Fibroblast of villous mesenchyme (primary cell): ENCODE measurements at places on chromosomes 6 and 20. TPM values are rescaled to one million over a fixed set of nuclear protein-coding genes. Genes with fewer than 3 reads are reported as not detected.
A peak's percentile ranks its signal among the peaks of the same experiment; 100 is the strongest.

The TREM2 gene
- total RNA-seq: not detected in 2 replicates

DNA sequence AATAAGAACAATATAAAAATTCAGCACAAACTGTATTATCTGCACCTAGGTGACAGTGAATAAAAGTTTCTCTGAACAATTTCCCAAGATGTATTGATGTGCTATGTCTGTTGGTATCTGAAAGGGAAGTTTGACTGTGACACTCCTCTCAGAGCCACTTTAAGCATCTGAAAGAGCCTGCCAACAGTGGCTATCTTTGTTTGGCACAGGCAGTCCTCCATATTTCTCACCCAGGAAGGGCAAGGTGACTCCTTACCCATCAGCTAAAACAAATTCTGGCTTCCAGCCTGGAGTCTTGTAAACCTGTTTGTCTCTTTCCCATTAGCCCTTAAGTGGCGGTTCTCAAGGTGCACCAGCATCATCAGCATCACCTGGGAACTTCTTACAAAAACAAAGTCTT lies 122.4 kb upstream of the VGLL2 start:
- DNase-seq: no peak

GRCh38 chr6:77986380-77987034 lies 333.7 kb downstream of the MEI4 start:
- DNase-seq: no peak

The GCM1 gene
- not detected in 2 replicates for total RNA-seq

- no peak for DNase-seq
Observed at GRCh38 chr6:139030228-139030963, 1.9 kb downstream of the ABRACL start.

- peak; percentile 66 for DNase-seq
Observed at GRCh38 chr6:112946051-112946450, 598.9 kb downstream of the RFPL4B start.

GRCh38 chr6:75850026-75850833 lies 101.2 kb downstream of the MYO6 start:
- DNase-seq: peak; percentile 12

DNA sequence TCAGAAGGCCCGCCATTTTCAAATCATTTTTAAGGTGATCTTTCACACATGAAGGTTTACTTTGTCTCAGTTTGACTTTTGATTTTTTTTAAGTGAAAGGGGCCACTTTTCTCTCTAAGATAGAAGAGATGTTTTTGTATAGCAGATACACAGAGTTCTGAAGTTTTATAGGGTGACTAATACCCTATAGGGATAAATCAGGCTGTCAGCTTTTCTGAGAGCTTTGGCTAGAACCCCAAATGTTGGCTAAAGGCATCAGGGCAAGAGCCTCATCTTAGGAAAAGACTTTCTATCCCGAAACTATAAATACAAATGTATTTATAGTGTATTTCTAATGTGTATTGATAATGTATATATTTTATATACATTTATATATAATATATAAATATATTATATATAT lies 181.4 kb downstream of the TBX18 start:
- peak; percentile 70 for DNase-seq

- no peak for DNase-seq
Observed at GRCh38 chr6:72524011-72524645, 97.7 kb upstream of the KCNQ5 start.

GRCh38 chr6:35048031-35048613 lies 93.0 kb downstream of the TCP11 start:
- DNase-seq: no peak

DNA sequence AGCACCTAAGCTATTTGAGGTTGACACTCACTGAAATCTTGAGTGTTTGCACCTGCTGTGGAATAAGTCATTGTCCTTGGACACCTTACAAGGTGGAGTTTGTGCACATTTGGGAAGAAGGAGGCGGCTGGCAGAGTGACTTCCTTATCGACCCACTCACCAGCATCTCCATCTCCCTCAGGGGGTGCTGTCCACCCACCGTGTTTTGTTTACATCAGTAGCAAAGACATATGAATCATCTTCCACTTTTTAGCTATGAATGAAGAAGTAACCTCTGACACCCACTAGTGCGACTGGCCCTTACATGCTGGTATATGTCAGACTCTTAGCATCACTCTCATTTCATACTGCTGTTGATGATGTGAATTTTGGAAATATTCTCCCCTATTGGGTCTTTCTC lies 119.5 kb upstream of the SGK1 start:
- DNase-seq: peak; percentile 48

- DNase-seq: no peak
Observed at GRCh38 chr20:39879296-39879695, 809.7 kb downstream of the MAFB start.

The IYD gene
- not detected in 2 replicates for total RNA-seq

DNA sequence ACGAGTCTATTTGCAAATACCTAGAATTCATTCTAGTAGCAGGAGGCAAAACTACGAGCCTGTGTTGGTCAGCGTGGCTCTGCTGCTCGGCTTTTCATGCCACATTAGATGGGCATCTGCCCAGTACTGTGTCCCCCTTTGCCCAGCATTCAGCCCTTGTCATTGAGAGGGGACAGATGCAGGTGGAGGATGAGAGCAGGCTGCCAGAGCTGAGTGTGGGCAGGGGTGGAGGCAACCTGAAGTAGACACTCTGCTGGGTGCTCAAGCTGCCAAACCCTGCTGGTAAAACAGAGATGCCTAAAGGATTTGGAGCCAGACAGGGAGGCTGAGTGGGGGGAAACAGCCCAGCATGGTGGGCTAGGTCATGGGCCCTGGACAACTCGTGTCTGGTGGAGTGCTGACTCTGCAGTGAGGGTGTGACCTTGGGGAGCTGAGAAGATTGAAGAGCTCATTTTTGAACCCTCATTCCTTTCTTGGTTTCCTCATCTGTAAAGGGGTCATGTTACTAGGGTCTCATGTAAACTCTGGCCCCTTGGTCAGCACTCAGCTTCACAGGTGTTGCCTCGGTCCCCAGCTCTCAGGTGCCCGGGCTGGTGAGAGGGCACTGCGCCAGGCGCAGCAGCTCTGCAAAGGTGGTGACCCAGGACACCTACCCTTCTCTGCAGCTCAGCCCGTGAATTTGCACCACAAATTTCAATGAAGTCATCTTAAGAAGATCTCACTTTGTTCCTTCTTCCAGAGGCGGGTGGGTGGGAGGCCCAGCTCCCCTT lies 64.2 kb upstream of the BHLHE23 start:
- DNase-seq: no peak

- DNase-seq: peak; percentile 71
Observed at GRCh38 chr6:122770835-122771601, 8.5 kb upstream of the FABP7 start.

DNA sequence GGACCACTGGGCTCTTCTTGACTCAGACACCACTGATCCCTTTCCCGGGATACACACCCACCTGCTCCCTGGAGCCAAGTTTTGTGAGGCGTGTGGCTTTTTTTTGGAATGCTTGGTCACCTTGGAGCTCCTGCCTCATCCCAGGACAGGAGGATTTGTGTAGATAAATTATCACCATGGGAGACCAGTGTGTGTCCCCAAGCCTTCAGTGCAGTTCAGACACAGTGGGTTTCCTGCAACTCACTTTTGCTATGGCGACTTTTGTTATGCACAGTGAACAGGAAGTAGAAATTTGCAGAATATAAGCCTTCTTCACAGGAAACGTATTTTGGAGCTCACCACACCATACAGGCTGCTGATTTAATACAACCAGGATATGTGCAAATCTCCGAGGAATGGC lies 357.4 kb downstream of the PAX1 start:
- no peak for DNase-seq

GRCh38 chr6:57265755-57266221 lies 43.7 kb upstream of the RAB23 start:
- DNase-seq: peak; percentile 58

The CST4 gene
- 0.32 TPM in 1 of 2 replicates, not detected in the other for total RNA-seq

GRCh38 chr20:56974499-56975250 lies 291.8 kb downstream of the BMP7 start:
- DNase-seq: peak; percentile 66

The SLC17A5 gene
- 40.3 and 46.6 TPM in 2 replicates for total RNA-seq

The RING1 gene
- total RNA-seq: 27.2 and 43.8 TPM in 2 replicates

- peak; percentile 93 for DNase-seq
Observed at GRCh38 chr6:36678488-36679042, at the start of gene CDKN1A. Gene CDKN1A (plus strand): TSS chr6:36678714. CDS start chr6:36684102, 5,388 bp downstream.

GRCh38 chr6:69632932-69633331 lies 163.9 kb downstream of the LMBRD1 start:
- DNase-seq: no peak

DNA sequence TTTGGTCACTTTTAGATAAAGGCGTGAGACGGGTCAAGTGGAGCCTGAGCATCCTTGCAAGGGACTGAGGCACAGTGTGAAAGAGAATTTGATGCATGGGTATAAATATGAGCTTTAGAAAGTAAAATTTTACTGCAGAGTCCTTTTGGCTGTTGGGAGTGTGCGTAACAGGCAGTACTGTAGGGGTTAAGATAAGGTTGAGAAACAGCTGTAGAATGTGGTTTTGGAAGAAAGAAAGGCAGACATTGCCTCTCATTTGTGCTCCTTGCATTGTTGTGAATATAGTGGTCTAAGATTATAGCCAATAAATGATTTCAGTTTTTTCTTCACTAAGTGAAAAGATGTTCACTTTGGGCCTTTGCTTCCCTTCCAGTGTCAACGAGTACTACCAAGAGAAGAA lies 73.0 kb downstream of the RREB1 start:
- DNase-seq: no peak

The C20orf96 gene
- 1.3 and 1.9 TPM in 2 replicates for total RNA-seq

- no peak for DNase-seq
Observed at GRCh38 chr20:14069796-14070195, 74.5 kb downstream of the MACROD2 start.

GRCh38 chr20:4088766-4089165 lies 73.4 kb upstream of the RNF24 start:
- DNase-seq: no peak

DNA sequence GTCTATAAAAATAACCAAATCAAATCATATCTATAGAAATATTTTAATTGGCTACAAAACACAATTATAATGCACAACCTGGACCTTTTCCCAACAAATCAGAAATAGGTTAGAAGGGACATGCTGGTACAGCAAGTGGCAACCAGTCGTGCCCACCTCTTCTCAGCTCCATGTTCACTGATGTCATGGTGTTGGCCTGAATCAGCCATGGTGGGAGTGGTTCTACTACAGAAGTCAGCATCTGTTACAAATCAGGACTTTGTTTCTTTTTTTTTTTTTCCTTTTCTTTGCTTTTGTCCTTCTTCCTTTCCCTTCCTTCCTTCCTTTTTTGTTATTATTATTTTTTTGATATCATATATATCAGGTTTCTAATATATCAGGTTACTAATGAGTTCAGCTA lies 91.2 kb downstream of the RALGAPA2 start:
- no peak for DNase-seq

GRCh38 chr20:45347936-45348778 lies at the start of gene SDC4:
Gene SDC4 (minus strand): TSS chr20:45348424. CDS start chr20:45348384, 40 bp downstream.
- DNase-seq: peak; percentile 69

DNA sequence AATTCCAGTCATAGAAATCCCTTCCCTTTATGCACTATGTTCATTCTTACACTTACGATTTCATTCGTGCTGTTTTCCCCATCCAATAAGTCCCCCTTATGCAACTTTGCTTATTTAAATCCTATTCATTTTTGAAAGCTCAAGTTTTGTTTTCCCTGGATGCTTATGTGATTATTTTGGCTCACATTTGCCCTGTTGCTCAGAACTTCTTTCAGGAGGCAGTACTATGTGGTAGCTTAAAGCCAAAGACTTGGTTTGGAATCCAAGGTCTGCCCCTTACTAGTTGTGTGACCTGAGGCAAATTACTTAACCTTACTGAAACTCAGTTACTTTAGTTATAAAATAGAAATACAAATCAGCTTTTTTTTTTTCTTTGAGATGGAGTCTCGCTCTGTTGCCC lies 59.6 kb downstream of the MOXD1 start:
- DNase-seq: no peak

DNA sequence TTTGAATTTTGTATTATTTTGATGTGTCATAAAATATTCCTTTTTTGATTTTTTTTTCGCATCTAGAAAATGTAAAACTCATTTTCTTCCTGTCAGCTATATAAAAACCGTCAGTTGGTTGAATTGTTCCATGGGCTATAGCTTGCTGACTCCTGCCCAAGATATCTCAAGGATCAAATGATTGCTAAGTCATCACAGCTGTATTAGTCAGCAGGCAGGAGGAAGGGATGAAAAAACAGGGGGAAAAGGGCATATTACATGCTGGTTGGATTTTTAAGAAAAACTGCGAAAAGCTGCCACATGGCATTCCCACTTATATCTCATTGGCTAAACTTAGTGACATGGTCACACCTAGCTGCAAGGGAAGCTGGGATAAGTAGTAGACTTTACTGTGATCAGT lies 569.9 kb downstream of the BCKDHB start:
- DNase-seq: no peak

- no peak for DNase-seq
Observed at GRCh38 chr20:12717061-12717460, 291.7 kb upstream of the SPTLC3 start.

The GPR63 gene
- under 0.01 and 0.32 TPM in 2 replicates for total RNA-seq

- DNase-seq: no peak
Observed at GRCh38 chr6:21340573-21340972, 253.0 kb upstream of the SOX4 start.

The PNPLA1 gene
- not detected in 2 replicates for total RNA-seq

DNA sequence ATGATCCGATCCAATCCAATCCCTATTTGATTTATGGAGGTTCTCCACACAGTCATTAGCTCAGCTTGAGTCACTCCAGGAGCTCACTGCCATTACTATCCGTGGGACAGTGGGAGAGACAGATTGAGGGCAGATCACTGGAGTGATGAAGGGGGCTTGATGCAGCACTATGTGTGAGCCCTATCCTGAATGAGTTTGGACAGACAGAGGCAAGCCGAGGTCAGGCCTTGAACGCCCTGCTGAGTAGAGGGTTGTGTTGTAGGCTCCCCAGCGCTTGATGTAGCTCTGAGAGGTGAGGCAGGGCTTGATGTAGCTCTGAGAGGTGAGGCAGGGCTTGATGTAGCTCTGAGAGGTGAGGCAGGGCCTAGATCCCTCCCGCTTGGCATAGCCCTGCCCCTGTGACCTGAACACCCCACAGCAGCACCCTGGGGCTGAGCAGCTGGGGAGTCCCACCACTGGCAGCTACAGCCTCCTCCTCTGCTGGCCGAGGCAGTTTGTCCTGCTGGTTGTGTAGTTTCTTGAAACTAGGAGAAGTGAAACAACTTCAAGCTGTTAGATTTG lies 58.7 kb downstream of the ZFAND3 start:
- no peak for DNase-seq

DNA sequence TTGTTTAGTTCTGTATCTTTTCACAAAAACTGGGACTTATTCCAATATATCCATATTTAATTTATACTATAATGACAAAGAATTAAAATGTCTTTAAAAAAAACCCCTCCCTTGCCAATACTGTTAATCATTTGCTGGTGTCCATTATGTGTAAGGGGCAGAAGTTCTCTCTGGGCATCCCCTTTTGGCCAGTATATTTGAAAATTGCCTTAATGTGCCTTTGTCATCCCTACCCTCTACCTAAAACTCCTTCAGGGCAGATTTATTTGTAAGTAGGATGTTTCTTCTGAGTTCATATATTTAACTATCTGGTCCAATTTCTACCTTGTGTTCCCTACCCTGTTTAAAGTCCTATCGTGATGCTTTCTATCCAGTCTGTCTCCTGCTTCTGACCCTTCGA lies 62.9 kb downstream of the ARHGAP18 start:
- no peak for DNase-seq

The TP53RK gene
- 23.2 and 26.3 TPM in 2 replicates for total RNA-seq
